Activated CD4-positive, alpha-beta T cell treated with anti-CD3 and anti-CD28 coated beads, Interleukin-2, amount 50 U/mL, for 4 hours (primary cell): ENCODE measurements at places on chromosomes 4 and X.

DNA sequence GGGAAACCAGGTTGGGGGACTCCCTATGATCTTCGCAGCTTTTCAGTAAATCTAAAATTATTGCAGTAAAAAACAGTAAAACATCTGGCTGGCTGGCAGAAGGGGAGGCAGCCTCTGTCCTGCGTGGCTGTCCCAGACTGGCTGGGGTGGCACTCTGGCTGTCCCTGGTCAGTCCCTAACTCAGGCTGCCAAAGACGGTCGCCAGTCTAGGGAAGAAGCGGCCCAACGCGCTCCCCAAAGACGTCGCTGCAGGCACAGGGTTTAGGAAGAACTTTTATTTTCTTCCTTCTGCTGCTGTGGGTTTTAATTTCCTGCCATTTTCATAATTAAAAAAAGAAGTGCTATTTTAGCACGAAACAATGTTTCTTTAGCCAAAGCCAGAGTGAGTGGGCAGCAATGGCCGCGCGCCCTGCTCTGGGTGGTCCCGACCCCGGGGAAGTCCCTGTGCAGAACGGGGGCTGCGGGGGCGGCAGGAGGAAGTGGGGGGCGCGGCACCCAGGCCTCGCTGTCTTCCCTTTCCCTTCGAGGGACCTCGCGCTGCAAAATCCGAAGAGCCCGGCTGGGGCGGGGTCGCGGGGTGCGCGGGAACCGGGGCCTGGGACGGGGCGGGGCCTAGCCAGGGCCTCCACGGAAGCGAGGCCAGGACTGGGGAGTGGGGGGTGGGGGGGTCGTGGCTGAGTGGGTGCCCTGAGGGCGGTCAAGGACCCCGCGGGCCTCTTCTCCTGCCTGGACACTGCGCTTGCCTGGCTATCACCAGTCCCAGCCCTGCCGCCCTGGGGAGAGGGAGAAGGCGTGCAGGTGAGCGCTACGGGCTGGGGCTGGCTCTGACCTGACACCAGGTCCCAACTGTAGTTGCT is 6.3 kb upstream of the LETM1 start:
- no peak for DNase-seq

GRCh38 chr4:76485450-76485849 is 50.4 kb downstream of the SHROOM3 start:
- no peak for DNase-seq

DNA sequence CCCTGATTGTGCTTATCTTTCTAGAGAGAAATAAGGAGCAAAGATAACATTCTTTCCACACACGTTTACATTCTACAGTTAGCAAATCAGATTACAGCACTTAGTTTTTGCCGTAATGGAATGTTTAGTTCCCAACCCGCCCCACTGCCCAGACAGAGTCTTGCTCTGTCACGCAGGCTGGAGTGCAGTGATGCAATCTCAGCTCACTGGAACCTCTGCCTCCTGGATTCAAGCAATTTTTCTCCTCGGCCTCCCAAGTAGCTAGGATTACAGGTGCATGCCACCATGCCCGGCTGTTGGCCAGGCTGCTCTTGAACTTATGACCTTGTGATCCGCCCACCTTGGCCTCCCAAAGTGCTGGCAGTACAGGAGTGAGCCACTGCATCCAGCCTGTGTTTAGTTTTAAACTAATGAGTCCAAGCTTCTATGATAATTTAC is 8.4 kb upstream of the PRPS1 start:
- DNase-seq = no peak

DNA sequence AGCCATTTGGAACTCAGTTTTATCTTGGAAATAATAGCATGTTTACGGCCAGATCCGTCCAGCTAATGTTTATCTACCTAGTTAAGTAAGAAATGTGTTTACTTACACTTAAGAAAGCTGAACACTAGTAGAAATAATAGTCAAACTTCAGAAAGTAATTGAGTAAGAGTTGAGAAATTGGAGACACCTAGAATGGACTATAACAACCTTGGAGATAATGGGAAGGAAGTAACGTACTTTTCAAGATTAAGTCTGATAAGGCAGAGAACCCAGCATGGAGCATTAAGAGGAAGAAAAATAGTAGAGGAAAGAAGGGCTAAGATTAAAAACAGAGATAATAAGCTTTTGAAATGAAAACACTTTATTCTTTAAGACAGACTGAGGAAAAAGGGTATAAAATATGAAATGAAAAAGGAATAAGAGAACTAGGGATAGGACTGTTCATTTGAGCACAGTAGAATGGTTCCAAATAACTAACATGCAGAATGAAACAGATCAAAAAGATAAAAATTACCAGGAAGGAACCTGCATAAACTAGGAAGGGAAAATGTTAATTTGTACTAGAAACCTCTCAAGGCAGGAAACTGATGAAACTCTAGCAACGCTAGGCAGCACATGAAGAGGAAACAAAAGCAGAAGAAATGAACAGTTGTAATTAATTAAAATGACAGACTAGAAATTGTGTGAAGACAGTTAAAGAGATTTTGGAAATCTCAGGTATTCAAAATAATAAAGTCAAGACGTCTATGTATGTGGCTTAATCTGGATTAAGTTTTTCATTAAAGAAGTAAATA is 71.7 kb downstream of the FBXW7 start:
- DNase-seq = no peak

DNA sequence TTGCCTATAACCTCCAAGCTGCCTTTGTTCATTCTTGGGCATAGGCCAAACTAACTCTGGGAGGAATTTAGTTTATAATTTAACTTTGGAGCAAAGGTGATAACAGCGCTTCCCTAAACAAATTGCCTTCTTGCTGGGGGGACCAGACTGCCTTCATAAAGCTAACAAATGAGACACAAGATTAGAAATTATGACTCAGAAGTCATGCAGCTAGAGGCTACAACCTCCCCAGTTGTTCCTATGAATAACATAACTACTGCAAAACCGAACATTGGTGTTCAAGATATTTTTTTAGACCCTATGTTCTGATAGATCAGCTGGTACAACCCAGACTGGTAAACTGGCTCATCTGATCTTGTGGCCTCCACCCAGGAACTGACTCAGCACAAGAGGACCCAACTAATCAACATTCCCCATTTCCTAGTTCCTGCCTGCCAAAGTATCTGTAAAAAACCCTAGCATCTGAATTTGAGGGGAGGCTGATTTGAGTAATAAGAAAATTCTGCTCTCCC is 22.0 kb upstream of the TMPRSS11B start:
- DNase-seq = no peak

DNA sequence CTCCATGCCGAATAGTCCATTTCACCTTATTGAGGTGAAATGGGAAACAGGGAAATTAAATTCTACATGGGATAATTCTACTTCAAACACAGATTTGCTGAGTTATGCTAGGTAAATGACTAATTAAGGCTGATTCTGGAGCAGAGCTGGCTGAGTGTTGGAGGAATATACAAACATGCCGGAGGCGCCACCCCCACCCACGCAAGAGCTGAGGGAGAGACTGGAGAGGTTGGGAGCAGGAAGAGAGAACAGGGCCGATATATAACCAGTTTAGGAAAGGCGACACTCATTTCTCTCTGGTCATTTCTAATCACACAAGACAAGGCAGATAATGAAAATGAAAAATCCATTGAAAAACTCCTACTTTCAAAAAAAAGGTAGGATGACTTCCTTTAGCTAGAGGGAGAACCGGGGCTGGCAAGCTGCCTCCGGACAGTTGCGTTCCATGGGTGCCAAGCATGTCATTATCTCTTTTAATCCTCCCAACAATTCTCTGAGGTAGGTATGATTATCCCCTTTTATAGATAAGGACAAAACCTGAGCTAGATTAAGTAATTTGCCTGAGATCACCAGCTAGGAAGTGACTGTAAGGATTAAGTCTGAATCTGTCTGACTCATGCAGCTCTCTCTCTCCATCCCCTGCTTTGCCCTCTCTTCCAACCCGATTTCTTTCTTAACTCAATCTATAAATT is 27.6 kb upstream of the CFAP299 start:
- DNase-seq = no peak

DNA sequence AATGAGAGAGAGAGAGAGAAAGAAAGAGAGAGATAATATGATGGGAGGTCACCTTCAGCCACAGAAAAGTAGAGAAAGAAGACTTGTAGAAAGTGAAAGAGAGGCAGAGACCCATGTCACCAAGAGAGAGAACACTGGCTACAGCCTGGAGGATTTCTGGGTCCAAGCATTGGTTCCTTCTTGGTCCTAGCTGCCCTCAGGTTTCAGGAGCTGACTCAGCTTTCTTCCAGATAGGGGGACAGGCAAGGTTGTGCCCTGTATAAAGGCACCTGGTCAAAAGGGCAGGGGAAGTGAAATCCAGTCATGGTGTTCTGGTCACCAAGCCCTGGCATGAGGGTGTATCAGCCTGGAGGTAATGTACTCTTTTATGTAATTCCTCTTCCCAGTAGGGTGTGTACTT is 47.5 kb upstream of the XK start:
- DNase-seq = no peak

DNA sequence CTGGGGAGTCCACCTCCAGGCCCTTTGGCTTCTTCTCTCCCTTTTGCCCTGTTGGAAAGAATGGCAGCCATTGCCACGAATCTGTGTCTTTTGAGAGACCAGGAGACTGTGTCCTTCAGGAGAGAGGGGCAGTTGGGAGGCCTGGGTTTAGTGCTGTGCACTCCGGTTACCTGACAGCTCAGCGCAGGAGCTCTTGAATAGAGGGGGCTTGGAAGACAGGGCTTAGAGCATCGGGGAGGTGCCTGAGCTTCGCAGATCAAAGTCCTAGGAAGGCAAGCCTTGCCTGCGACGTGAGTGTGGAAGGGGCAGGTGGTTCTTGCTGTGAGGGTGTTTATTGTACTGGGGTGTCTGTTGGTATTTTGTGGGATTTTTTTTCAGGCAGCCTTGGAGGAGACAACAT is 41.9 kb upstream of the TADA2B start:
- DNase-seq = no peak

DNA sequence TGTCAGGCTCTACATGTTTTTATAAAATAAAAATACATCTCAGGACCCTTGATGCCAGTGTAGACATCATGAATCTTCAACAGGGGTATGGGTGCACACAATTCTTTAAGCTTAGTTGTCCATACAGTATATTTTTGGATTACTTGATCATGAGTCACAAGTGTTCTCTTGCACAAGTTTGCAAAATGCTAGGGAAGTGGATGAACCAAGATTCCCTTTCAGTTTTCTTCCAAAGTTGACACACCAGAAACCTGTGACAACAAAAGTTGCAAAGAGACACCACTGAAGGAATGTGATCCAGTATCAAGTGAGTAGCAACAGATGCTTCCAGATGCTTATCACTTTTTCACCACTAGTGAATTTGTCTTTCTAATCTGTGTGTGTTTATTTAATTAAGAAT is 1021.2 kb downstream of the PCDH7 start:
- DNase-seq = no peak

DNA sequence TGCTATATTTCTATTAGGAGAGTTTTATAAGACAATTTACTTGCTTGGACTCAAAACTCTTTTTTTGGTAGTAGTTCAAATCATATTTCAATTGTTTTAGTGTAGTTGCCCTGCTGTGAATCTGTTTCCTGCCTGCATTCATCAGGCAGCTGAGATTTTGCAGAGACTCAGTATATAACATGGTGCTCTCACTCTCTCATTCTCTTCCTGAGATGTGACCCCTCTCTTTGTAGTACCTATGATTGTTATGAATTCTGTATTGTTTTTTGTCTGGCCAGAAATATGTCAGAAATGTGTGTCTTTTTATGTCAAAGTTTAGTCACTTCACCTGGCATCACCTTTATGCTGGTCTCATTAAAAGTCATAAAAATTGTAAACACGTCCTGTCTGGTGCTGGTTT is 374.0 kb downstream of the RAPGEF2 start:
- no peak for DNase-seq

GRCh38 chr4:11297627-11298026 is 131.1 kb downstream of the HS3ST1 start:
- DNase-seq = no peak

- DNase-seq = no peak
Observed at GRCh38 chr4:121108557-121108956, 36.2 kb upstream of the NDNF start.

DNA sequence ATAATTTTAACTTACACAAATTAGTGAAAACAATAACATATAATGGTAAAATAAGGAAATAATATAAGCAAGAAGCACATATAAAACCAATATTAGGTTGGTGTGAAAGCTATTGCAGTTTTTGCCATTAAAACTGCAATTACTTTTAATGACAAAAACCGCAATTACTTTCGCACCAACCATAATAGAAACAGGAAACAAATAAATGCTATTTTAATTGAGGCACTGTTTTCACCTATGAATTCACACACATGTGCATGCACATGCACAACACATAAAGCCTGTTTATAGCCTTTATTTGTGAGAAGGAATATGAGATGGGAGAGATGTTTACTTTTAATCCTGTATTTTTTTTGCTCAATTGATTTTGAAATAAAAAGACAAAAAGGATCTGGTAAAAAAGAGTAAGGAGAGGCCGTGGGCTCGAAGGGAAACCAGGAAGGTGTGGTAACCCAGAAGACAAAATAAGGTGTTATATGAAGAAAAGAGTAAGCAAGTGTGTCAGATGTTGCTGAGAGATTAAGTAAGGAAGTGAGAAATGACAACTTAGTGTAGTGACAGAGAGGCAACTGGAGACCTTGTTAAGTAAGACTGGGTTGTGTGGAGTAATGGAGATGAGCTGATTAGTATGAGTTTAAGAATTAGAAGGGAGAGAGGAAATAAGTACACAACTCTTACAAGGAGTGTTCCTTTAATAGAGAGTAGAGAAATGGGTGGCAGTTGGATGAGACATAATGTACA is 69.0 kb downstream of the KLHL13 start:
- DNase-seq = no peak

GRCh38 chrX:82703551-82703950 is 804.5 kb upstream of the POU3F4 start:
- no peak for DNase-seq

DNA sequence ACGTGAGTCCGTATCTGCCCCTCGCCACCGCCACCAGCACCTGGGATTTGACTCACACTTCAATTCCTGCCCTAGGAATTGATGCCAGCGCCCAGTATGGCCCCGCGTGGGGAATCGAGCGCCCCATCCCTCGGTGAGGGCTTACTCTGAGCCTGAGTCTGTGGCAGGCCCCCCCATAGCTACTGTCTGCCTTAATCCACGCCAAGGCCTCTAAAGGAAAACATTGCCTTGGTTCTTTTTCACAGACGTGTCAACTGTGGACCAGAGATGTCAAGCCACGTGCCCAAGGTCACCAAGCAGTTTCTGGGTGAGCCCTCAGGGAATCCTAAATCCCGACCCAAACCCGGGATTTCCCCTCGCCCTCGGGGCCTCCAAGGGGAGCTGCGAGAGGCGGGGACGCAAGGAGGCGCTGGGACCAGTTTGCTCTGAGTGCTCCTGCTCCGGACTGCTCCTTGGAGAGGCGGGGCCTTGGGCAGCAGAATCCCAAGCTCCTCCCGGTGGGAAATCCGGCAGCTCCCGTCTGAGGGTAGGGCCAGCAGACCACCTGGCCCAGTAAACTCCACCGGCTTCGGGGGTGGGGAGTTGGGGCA is 12.9 kb downstream of the MSX1 start:
- DNase-seq = no peak

- DNase-seq = no peak
Observed at GRCh38 chr4:82587826-82588540, 26.2 kb upstream of the TMEM150C start.

GRCh38 chr4:830601-831482 is 4.9 kb upstream of the CPLX1 start:
- no peak for DNase-seq
